Osteocyte (in vitro differentiated cells): ENCODE measurements at places on chromosomes 2 and 18. TPM values are rescaled to one million over a fixed set of nuclear protein-coding genes. Genes with fewer than 3 reads are reported as not detected.

- no peak for DNase-seq
These were observed 34.5 kb downstream of the NEURL3 start for GRCh38 chr2:96470636-96471035.

DNA sequence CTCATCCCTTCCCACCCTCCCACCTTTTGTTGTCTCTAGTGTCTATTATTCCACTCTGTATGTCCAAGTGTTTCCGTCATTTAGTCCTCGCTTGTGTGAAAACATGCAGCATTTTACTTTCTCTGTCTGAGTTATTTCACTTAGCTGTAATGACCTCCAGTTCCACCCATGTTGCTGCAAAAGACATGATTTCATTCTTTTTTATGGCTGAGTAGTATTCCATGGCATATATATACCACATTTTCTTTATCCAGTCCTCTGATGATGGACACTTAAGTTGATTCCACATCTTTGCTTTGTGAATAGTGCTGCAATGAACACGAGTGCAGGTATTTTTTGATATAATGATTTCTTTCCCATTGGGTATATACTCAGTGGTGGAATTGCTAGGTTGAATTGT, 296.7 kb downstream of the MBD5 start:
- no peak for DNase-seq

DNA sequence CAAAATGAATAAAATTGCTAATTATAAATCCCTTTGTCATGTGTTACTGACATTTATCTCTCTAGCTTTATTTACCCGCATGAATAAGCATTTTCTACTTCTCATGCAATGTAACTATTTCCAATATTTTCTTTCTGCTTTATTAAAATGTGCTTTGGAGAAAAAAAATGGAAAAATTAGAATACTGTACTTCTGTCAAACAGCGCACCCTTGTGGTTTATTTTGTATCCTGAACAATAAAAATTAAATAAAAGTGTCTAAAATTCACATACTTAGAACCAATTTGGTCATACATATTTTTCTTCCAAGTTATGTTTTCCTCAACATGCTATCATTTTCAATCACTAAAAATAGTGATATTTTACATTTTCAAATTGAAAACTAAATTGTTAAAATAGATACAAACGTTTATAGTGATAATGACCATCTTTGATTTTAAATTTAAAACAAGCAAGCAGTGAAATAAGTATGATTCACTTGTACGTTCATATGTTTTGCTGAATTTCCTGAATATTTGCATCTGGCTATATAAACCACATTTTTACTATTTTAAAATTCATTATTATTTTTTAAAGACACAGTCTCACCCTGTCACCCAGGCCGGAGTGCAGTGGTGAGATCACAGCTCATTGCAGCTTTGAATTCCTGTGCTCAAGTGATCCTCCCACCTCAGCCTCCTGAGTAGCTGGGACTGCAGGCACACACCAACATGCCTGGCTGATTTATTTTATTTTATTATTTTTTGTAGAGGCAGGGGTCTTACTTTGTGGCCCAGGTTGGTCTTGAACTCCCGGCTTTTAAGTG, 95.9 kb upstream of the GRB14 start:
- no peak for DNase-seq

Gene ABCA12
- total RNA-seq: 0.08 and 0.13 TPM in 2 replicates

Gene AFF3
- total RNA-seq: 239 and 248 TPM in 2 replicates

DNA sequence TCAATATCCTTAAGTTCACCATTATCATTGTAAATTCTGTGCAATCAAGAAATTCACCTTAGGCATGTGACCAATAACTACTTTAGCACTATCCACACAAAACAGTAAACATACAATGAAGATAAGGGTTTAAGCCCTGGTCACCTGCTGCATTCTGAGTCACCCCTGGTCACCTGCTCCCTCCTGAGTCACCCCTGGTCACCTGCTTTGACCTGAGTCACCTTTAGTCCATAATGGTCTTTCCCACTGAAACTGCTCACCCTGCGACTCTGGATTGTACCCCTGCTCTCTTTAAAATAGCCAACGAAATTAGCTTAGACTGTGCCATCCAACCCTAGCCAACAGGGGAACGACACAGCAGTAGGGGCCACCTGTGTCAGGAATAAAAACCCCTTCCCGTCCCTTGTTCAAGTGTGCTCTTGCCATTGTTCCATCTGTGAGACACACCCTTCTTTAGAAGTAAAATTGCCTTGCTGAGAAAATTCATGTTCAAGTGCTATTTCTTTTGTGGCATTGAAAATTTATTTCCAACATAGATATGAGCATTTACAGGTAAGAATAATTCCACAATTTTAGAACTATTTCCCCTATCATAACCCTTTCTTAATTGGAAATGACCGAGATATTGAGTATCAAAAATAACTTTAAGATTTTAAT, 902.8 kb downstream of the DSC3 start:
- DNase-seq: no peak

DNA sequence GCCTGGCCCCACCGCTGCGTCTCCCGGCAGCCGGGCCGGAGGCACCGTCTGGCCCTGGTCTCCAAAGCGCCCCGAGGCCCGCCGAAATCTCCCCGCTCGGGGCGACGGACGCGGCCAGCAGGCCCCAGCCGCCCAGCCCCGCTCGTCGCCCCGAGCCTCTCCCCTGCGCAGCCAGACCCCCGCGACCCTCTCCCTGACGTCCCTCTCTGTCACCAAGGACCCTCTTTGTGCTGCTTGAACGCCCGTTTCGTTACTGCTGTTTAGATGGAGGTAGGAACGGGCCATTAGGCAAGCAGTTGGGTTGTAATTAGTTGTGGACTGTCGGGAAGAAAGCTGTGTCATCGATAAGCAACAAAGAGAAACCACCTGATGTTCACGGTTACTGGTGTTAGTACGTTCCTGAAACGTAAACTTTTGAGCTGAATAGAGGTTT, 686 bp downstream of the UBXN4 start:
- peak; percentile 86 for DNase-seq
